ENCODE measurements at places on chromosomes 16 and 17. TPM values are rescaled to one million over a fixed set of nuclear protein-coding genes. Genes with fewer than 3 reads are reported as not detected.

The ADCY9 gene
- total RNA-seq, result 2.7 TPM

The SLC52A1 gene
- total RNA-seq, result not detected

DNA sequence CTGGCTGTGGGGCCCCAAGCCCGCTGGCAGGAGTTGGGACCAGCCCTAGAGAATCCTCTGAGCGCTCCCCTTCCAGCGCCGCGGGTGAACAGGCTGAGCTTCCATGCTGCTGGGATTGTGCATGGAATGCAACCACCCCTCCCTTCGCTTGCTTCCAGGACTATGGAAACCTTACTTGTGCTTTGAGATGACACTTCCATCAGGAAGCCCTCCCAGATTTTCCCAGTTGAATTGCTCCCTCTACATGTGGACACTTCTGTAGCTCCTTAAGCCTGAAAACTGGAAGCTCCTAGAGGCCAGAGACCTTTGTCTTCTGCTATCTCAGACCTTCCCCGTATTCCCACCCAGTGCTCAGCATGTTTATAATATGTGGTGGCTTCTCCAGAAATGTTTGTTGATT lies 213.2 kb upstream of the RPL38 start:
- DNase-seq, result no peak

- no peak for DNase-seq
These were observed 9.2 kb downstream of the MXRA7 start for GRCh38 chr17:76701471-76701967.

- DNase-seq, result no peak
These were observed 174.6 kb downstream of the PCTP start for GRCh38 chr17:55925440-55925839.

Measured in Daoy (cell line).